AG09319 (cell line): ENCODE measurements at places on chromosomes 2 and 18.

- DNase-seq = no peak
Measured at GRCh38 chr2:42161444-42161843, 7.7 kb upstream of the EML4 start.

- no peak for DNase-seq
Measured at GRCh38 chr18:41134426-41134825, 820.6 kb upstream of the PIK3C3 start.

DNA sequence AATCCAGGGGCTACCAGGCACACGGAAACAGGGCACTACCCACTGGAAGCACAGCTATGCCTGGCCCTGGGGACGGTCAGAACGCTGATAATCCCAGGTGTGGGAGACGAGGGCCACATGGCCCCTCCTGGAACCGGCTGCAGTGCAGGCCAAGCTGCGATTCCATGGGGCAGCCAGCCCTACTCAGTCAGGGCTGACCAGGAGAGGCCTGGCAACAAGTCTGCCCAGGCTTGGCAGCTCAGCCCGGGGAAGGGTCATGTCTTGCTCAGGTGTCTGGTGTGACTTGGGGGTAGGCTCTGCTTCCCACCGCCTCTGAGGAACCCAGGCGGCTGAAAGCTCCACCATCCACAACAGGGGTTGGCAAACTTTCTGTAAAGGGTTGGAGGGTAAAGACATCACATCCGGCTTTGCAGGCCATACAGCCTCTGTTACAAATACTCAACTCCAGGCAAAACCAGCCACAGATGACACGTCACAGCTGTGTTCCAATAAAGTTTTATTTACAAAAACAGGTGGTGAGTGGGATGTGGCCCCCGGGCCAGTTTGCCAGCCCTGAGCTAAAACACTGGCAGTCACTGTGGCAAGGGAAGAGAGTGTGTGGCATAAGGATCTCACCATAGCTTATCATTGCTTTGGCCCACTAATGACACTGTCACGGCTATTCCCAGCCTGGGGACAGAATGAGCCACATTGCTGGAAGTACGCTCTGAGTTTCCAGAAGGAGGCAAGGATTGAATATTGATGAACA is 85.2 kb downstream of the NDUFA10 start:
- no peak for DNase-seq

DNA sequence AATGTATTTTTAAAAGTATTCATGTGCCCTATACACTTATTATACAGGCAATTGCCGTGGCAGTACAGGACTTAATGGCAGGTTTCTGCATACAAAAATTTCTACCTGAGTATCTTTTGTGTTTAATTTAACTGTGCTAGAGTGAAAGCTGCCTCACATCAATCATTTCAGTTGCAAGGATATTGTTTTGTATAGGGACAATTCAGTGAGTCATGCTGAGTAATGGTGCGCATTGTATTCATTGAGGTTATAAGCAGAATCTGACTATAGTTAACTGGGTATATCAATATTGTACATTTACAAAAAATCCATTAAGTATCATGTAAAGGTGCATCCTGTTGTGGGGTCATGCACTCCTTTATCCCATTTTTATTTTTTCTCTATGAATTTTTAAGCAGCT is 121.5 kb downstream of the GCA start:
- DNase-seq = no peak

DNA sequence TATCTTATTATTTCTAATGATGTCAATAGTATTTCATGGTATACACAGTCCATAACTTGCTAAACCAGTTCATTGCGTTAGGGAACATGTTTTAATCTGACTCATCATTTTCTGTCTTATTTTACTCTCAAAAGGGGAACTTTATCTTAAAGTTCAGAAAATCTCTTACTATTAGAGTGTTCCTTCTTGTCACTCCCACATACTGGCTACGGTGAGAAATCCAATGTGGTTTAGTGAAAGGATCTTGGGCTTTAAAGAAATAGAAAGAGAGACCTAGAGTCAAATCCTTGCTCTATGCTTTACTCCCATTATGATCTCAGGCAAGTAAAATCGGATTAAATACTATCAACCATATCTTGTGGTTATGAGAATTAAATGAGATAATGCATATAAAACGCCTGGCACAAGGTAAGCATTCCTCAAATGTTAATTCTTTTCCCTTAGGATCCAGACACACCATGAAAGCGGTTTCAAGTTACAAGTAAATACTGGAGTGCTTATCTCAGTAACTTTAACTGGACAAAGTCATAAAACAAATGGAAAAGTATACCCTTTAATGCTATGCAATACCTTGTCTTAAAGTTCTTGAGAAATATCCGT is 576.0 kb downstream of the ARHGAP15 start:
- DNase-seq = no peak
